A549 treated with Mapracorat at 1 μM for 4 hours (cell line): ENCODE measurements at places on chromosomes 7 and 10. TPM values are rescaled to one million over a fixed set of nuclear protein-coding genes. Genes with fewer than 3 reads are reported as not detected.

CPA4 gene
- total RNA-seq: 3.3 to 5.3 TPM (median 4.3 TPM) in 5 replicates

LRRD1 gene
- total RNA-seq: not detected in 5 replicates

PON1 gene
- total RNA-seq: 0.75 to 1.6 TPM (median 1.0 TPM) in 5 replicates

IRF5 gene
- total RNA-seq: 13.4 to 16.7 TPM (median 14.9 TPM) in 5 replicates

NRP1 gene
- 57.5 to 79.9 TPM (median 67.9 TPM) in 5 replicates for total RNA-seq

NUTM2A gene
- total RNA-seq: 0.08 TPM in 1 of 5 replicates, not detected in the others

GPER1 gene
- 0.98 to 1.5 TPM (median 1.2 TPM) in 5 replicates for total RNA-seq

DGKI gene
- 0.22 to 0.63 TPM (median 0.39 TPM) in 5 replicates for total RNA-seq

PNLIPRP3 gene
- 0.08 TPM in 1 of 5 replicates, not detected in the others for total RNA-seq

RBP4 gene
- 6.0 to 11.8 TPM (median 9.4 TPM) in 5 replicates for total RNA-seq

SPDYE2B gene
- not detected in 5 replicates for total RNA-seq

COL13A1 gene
- total RNA-seq: 0.11 to 0.26 TPM (median 0.24 TPM) in 4 of 5 replicates, not detected in the other

CTBP2 gene
- total RNA-seq: 98.8 to 118 TPM (median 114 TPM) in 5 replicates

PIP gene
- total RNA-seq: 0.36 to 0.48 TPM (median 0.36 TPM) in 3 of 5 replicates, not detected in the others

KLF14 gene
- 0.08 TPM in 1 of 5 replicates, not detected in the others for total RNA-seq

STEAP4 gene
- 0.07 TPM in 1 of 5 replicates, not detected in the others for total RNA-seq

ELMO1 gene
- total RNA-seq: 2.0 to 2.8 TPM (median 2.3 TPM) in 5 replicates

LMTK2 gene
- total RNA-seq: 8.3 to 11.1 TPM (median 9.7 TPM) in 5 replicates

SFMBT2 gene
- 7.0 to 9.0 TPM (median 8.1 TPM) in 5 replicates for total RNA-seq

RAB19 gene
- total RNA-seq: not detected in 5 replicates

BAMBI gene
- total RNA-seq: 9.1 to 11.7 TPM (median 10.6 TPM) in 5 replicates

NUB1 gene
- total RNA-seq: 34.2 to 44.3 TPM (median 37.2 TPM) in 5 replicates
